ENCODE measurements at places on chromosomes 2 and 18.
A peak's percentile ranks its signal among the peaks of the same experiment; 100 is the strongest.

DNA sequence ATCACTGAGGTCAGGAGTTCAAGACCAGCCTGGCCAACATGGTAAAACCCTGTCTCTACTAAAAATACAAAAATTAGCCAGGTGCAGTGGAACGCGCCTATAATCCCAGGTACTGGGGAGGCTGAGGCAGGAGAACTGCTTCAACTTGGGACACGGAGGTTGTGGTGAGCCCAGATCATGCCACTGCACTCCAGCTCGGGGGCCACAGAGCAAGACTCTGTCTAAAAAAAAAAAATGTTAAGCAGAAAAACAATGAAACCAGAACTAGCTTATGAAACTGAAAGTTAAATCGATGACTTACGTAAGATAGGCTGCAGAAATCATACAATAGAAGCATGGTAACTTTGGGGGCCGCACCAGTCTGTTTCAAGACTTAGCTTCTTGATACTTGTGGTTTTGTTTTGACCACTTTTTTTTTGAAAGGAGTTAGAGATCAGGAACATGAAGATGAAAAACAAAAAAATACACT is 6.2 kb upstream of the GPR155 start:
- no peak for DNase-seq

DNA sequence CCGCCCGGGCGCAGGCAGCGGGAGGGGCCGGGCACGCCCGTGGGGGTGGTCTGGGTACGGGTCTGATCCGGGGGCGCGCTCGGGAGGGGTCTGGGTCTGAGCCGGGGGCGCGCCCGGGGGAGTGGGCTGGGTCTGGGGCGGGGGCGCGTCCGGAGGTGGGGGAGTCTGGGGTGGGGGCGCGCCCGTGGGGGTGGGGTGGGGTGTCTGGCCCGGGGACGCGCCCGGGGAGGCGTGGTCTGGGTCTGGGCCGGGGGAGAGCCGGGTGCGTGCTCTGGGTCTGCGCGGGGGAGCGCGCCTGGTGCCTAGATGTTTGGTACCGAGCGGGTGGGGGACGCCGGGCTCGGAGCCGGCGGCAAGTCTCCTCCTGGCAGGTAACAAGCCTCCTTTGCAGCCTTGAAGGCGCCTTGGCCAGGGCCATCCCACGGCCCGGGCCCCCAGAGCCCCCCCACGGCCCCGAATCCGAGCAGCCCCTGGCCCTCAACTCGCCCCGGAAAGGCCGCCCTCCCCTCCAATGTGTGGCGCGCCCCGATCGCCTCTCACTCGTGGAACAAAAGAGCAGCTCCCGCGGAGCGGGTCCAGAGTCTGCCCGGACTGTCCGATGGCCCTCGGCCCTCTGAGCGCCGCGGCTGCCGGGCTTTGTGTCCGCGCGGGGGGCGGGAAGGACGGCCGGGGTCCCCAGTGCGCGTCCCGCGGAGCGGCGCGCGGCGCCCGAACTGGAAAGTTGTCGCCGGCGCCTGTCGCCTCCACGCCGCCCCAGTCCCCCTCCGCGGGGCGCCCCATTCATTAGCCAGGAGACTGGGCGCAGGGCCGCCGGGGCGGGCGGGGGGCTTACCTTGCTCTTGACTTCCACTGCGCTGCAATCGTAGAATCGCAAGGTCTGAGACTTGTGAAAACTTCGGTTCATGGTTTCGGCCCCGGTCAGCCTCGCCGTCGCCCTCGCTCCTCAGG is 595 bp downstream of the PARD6G start:
- DNase-seq, result no peak

GRCh38 chr2:26067186-26067974 is 33.5 kb downstream of the RAB10 start:
- no peak for DNase-seq

DNA sequence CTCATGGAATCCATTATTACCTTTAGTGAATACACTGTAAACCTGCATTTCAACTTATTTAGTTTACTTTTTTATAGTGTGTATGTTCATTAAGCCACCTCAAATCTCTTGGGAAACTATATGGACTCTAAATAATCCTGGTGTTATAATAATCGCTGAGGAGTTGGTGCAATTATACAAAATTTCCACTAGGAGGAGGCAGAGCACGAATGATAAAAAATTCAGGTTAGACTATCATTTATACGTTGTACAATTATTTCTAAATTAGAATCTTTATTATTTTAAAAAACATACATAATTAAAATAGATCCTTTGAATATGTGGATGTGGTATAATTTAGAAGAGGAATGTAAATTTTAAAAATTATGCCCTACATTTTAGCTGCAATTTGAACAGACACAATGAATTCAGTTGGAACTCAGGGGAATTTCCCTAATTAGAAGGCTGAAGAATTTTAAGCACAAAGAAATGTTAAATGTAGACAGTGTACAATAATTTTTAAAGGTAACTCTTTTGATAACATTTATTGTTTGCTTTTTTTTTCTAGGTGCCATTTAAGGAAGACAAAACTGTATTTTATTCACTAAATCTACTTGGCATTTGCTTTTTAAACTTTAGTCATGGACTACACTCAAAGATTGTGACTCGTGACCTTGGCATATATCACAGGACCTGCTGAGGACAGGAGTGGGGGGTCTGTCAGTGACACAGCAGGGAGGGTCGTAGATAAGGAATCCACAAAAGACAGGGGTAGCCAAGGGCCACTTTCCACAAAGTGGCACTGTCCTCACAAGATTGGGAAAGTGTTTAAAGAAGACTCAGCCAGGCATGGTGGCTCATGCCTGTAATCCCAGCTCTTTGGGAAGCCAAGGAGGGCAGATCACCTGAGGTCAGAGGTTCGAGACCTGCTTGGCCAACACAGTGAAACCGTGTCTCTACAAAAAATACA is 45.5 kb downstream of the RAB12 start:
- DNase-seq, result peak; percentile 24

- DNase-seq, result no peak
These were observed 278.6 kb downstream of the DSC3 start for GRCh38 chr18:30763902-30764350.

DNA sequence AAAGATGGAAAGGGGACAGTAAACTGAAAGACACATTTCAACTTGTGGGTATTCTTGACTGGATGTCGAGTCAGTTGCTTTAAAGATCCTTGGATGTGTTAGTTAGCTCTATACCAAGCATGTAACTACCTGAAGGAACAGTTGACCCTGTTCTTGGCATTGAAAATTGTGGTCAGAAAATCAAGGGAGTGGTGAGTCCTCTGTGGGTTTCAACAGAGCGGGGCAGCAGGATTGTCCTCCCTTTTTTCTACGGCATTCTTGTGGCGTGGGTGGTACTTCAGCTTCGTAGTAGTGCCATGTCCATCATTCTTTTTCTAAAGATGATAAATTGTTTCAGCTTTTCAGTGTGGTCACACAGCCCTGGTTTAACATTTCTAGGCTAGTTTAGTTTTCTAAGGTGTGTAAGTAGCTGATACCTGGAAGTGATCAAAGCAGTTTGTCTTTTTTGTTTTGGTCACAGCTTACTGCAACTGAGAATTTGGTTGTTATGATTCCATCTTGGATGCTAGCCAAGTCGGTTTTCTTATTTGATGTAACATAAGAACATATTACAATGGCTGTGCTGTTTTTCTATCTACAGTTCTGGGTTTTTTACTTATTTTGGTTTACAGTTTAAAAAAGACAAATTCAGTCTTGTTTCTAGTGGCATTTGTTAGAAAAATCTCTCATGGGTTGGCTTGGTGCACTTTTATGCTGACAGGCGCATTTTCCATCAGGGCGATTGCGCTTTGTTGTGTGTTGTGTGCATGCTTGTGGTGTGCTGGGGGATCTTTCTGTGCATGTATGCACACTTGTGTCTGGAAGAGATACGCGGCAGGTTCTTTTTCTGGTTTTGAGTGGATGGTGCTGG is 84.7 kb downstream of the ZNF407 start:
- DNase-seq, result no peak

DNA sequence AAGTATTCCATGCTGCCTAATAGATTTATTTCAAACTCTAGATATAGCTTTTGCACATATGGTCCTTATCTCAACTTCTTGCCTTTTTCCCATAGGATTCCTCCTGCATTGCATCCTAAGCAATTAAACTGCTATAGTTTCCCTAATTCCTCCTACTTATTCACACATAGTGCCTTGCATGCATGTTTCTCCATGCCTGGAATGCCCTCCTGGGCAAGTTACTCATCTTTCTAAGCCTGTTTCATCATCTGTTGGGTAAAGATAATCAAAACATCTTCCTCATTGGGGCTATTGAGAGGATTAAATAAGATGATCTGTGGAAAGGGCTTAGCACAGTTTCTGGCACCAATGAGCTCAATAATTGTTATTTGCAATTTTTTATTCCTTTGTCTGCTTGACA is 726.5 kb downstream of the SLC4A3 start:
- DNase-seq, result no peak

DNA sequence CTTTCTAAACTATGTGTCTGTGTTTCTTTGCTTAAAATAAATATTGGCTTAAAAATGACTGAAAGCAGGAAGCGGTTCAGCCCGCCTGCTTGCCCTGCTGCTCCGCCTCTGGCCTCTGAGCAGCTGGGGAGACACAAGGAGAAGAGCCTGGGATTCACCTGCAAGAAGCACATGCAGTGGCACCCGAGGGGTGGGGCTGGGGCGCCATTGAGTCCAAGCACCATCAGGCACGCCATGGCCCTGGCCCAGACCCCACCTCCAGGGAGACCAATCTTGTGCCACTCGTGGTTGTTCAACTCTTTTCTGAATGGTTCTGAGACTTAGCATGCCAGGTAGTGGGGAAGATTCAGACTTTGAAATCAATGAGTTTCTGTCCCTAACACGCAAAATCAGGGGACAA is 495.5 kb upstream of the MYT1L start:
- DNase-seq, result no peak

GRCh38 chr18:61870151-61870550 is 22.7 kb downstream of the RNF152 start:
- DNase-seq, result no peak

GRCh38 chr2:43126817-43127207 is 99.6 kb downstream of the ZFP36L2 start:
- no peak for DNase-seq

GRCh38 chr2:218517434-218518206 is 50.5 kb downstream of the USP37 start:
- DNase-seq, result no peak

DNA sequence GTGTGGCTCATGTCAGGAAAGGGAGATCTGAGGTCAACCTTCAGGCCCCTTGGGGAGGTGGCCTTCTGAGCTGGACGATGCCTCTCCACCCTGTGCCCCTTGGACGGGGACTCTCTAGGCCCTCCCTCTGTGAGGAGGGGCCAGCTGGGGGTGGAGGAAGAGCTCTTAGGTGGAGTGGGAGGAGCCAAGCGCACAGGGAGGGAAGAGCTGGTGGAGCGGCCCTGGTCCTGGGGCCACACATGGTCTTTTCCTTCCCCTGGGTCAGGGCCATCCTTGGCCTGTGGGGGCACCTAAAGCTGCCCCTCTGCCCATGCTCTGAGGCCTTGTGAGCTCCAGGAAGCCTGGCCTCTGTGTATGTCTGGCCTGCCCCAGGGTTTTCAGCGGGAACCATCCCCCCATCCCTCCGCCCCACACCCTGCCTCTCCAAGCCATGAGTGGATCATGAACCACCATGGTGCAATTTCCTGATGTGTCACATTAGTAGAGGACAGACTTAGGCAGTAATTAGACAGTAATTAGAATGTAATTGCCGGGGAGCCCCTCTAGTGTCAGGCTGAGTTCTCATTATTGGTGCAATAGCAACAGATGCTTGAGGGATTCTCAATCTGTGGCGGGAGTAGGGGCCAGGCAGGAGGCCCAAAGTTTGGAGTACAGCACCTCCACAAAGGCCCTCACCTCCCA is 63.0 kb downstream of the GLI2 start:
- DNase-seq, result no peak

- no peak for DNase-seq
These were observed 11.7 kb upstream of the CNGA3 start for GRCh38 chr2:98334439-98335078.

- DNase-seq, result peak; percentile 86
These were observed 43.9 kb downstream of the WDR75 start for GRCh38 chr2:189485146-189485545.

DNA sequence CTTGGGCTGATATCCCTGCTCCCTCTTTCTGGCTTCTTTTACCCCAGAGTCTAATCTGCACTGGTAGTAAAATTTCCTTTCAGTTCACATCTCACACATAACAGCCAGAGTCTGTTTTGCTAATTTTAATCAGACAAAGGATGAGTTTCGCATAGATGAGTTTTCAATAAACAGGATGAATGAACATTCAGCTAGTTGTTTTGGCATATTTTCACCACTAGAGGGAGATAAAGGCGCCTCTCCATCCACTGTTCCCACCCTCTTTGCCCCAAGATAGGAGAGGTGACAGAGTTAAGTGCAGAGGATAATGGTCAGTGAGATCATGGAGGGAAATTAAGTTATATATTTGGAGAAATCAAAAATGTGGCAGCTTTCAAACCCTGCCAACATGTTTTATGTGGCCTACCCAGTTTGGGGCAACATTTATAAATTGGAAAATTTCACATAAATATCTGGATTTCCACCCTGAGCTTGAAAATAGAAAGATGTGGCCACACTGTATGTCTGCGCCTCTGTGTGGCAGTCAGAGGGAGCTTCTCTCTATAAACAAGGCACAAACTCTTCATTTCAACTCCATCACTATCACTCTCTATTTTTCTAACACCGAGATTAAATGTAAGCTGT is 48.5 kb upstream of the DTNA start:
- peak; percentile 44 for DNase-seq

- DNase-seq, result no peak
These were observed 22.6 kb downstream of the CAPN13 start for GRCh38 chr2:30784682-30785081.

DNA sequence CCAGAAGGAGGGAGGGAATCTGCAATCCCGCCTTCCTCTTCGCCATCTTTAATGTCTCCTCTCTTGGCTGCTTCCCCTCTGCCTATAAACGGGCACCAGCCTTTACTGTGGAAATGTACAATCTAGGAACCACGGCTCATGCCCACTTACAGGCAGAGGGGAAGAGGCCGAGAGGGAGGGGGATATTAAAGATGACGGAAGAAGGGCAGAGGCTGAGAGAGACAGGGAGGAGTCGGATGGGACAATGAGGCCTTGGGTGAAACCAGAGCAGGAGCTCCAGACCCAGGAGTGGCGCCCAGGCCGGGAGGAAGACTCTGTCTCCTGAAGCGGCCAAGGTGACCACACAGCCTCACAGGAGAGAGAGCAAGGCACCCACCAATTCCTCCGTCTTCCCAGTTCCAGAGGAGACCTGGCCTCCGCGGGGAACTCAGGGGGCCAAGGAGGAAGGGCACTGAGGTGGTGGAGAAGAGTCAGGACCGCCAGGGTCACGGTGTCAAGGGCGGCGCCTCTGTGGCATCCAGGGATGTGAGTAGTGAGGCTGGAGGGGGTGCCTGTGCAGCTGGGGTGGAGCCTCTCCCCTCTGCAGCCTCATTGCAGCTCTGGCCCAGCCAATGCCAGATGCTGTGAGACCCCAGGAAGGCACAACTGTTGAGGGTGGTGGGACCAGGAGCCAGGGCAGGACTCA is 67.8 kb downstream of the CIB4 start:
- DNase-seq, result no peak

DNA sequence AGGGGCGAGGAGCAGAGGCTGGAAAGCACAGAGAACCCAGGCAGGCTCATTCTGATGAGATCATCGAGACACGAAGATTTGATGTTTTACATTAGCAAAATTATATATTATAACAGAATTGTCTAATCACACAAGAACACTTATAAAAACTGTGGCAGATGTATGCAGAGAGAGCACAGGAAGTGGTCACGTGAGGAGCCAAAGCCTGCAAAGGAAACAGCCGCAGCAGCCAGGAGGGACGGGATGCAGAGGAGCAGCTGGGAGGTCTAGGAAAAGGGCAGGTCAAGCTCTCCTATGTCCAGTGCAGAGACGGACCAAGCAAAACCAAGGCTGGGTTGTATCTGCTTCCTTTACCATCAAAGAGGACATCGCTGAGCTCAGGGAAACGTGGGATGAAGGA is 355.1 kb upstream of the MYT1L start:
- no peak for DNase-seq

Measured in T47D (cell line).